ENCODE measurements at places on chromosomes 5 and 9.

DNA sequence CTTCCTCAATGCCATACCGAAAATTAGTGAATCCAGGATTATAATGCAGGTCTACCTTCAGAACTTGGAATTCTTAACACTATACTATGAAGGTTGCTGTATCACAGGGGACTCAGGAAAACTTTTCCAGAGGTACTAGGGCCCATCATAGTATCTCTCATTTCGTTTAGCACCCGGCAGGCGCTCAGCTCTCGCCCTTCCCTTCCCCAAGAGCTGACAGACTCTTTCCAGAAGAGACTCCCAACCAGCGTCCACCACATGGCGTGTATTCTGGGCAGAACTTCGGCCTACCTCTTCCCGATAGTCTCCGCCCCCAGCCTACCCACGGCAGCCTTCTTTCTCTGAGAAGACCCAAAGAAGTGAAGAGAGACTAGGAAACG lies 271 bp downstream of the NOL8 start:
- no peak for DNase-seq

- DNase-seq, result peak; percentile 18
Measured at GRCh38 chr5:94613583-94613982, 4.8 kb downstream of the KIAA0825 start.

DNA sequence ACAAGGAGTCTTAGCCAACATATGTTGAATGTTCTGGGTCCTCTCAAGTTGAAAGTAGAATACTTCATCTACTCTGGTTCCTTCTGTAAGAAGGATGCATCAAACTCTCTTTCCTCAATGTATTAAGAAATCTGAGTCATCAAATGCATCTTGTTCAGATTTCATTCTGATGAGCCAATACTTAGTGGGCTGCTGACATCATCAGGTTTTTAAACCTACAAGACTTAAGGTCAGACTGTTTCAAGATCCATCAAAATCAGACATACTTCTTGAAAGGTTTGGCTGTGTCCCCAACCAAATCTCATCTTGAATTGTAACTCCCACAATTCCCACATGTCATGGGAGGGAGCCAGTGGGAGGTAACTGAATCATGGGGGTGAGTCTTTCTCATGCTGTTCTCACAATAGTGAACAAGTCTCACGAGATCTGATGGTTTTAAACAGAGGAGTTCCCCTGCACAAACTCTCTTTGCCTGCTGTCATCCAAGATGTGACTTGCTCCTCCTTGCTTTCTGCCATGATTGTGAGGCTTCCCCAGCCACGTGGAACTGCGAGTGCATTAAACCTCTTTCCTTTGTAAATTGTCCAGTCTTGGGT lies 168.8 kb downstream of the RAPGEF6 start:
- no peak for DNase-seq

DNA sequence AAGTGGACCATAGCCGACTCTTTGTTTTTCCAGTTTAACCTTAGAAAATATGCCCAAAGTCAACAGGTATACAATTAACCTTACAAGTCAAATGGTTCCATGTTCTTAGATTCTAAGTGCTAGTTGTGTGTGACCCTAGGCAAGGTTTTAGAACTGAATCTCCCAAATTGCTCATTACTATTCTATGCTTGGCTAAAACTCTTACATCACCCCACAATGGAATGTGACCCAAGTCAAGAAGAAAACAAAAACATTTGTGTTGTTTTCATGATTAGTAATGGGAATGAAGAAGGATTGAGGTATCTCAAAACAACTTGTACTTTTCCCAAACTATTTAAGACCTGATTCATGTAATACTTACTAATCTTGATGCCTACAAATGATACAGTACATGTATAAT lies 159.2 kb downstream of the ARRDC3 start:
- DNase-seq, result no peak

DNA sequence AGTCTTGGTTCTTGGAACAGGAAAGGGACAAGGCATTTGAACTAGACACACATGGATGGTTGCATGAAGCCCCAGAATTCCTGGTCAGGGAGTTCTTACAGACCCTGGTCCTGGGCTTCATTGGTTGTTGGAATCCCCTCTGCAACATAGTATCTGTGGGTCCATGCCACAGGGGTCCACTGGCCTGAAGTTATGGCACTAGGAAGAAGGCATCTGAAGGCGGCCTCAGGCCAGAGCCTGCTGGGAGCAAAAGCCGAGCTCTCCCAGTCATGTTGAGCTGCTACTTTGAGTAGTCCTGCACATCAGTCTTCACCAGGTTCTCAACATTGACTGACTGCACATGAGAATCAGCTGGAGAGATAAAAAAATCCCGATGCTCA lies 71.1 kb upstream of the PITX1 start:
- DNase-seq, result no peak
